Fibroblast of lung (primary cell): ENCODE measurements at places on chromosomes 3 and 15. TPM values are rescaled to one million over a fixed set of nuclear protein-coding genes. Genes with fewer than 3 reads are reported as not detected.
A peak's percentile ranks its signal among the peaks of the same experiment; 100 is the strongest.

Gene ZNF620
- 0.44 and 0.51 TPM in 2 replicates for polyA plus RNA-seq

DNA sequence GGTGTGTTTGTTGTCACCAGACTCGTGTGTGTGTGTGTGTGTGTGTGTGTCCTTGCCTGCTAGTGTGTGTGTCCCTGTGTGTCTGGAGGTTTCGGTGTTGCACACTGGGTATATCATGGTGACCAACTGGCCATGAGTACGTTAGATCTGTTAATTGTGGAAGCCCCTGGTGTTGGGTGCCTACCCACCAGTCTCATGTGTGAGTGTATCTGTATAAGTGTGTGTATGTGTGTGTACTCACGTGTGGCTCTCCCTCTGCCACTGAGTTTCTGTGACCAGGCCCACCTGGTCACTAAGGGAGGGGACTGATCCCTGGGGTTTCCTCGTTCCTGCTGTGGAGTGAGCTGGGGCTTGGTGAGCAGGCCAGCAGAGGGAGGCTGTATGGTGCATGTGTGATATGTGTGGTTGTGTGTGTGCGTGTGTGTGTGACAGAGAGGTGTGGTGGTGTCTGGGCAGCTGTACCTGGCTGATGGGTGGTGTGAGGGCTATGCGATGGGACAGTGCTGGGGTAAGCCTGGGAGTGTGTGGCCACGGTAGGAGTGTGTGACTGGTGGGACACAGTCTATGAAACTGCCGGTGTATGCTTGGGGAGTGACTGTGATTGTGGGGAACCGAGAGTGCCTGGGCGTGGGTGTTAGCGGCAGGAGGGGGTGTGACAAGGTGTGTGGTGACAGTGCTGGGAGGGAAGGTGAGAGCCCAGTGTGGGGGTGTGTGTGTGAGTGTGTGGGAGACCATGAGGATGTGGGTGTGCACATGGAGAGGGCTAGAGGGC lies 1.8 kb downstream of the PRKCD start:
- peak overlapping the region; percentile 88 for H3K4me3 ChIP-seq
- no peak overlapping the region for H3K27ac ChIP-seq
- peaks cover 20% of the 10 kb centered on the region for H3K4me1 ChIP-seq
- H3K27me3 ChIP-seq, result no peaks in the 10 kb centered on the region

DNA sequence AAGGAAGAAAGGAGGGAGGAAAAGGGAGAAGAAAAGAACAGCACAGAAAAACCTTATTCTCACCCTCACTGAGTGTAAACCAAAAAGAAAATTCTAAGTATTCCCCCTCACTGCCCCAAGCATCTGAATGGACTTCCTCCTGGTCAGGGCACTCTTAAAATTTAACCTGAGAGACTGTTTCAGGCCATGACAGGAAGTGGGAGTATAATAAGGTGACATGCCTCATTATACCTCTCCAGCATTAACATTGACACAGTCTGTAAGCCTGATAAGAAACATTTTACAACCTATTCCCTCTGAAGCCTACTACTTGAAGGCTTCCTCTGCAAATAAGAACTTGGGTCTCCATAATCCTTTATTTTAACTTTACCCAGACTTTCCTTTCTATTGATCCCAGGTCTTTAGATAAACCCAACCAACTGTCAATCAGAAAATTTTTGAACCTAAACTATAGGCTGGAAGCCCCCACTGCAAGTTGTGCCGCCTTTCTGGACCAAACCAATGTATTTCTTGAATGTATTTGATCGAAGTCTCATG lies 41.7 kb downstream of the SLCO2A1 start:
- H3K27me3 ChIP-seq, result peaks cover 4% of the 10 kb centered on the region
- no peaks in the 10 kb centered on the region for H3K36me3 ChIP-seq
- no peaks in the 10 kb centered on the region for H3K4me1 ChIP-seq
- no peak overlapping the region for H3K27ac ChIP-seq

DNA sequence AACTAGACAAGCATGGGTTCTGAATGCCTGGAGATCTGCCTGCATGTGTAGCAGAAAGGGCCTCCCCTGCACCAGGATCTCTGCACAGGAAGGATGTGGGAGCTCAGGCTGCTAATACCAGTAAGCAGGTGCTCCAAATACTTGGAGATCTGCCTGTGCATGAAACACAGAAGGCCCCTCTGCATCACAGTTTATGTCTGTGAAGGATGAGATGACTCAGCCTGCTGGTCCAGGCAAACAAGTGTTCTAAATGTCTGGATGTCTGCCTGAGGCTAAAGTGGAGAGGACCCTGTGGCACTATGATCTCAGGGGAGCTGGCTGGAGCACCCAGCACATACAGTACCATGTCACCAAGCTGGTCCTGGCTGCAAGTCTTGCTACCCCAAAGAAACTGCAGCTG lies 678.8 kb downstream of the MCTP2 start:
- no peak overlapping the region for H3K4me3 ChIP-seq
- H3K4me1 ChIP-seq, result no peaks in the 10 kb centered on the region
- H3K27ac ChIP-seq, result no peak overlapping the region
- no peaks in the 10 kb centered on the region for H3K27me3 ChIP-seq
- no peaks in the 10 kb centered on the region for H3K36me3 ChIP-seq

GRCh38 chr3:170476291-170476690 lies 57.6 kb downstream of the CLDN11 start:
- no peak overlapping the region for H3K27ac ChIP-seq
- no peak overlapping the region for H3K4me3 ChIP-seq
- H3K27me3 ChIP-seq, result no peaks in the 10 kb centered on the region

Gene INSYN1
- 0.37 and 0.51 TPM in 2 replicates for polyA plus RNA-seq

DNA sequence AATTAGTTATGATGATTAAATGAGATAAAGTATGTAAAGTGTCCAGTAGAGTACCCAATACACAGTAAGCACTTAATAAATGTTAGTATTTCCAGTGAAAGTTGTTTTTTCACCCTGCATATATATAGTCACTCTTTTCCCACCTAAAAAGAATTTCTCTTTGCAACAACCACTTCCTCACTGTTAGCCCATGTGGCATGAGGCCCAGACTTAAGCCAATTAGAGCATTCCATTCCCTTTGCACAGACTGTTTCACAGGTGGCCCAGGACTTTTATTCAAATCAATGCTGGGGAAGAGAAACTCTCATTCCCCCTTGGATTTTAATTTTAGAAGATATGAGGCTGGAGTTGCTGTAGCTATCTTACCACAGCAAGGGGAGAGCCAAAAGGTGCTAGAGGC lies 3.7 kb downstream of the IFT80 start:
- no peaks in the 10 kb centered on the region for H3K36me3 ChIP-seq
- no peak overlapping the region for H3K4me3 ChIP-seq
- no peaks in the 10 kb centered on the region for H3K4me1 ChIP-seq
- H3K27me3 ChIP-seq, result no peaks in the 10 kb centered on the region
- peak; percentile 61 for DNase-seq
- H3K27ac ChIP-seq, result no peak overlapping the region

GRCh38 chr15:48965972-48966371 lies 2.3 kb upstream of the SHC4 start:
- H3K36me3 ChIP-seq, result no peaks in the 10 kb centered on the region
- H3K27me3 ChIP-seq, result no peaks in the 10 kb centered on the region
- peak; percentile 72 for DNase-seq
- H3K4me1 ChIP-seq, result peaks cover 3% of the 10 kb centered on the region

GRCh38 chr15:72971766-72972165 lies 80.5 kb upstream of the NEO1 start:
- H3K27ac ChIP-seq, result no peak overlapping the region
- peaks cover 4% of the 10 kb centered on the region for H3K4me1 ChIP-seq
- H3K4me3 ChIP-seq, result peak overlapping the region; percentile 29
- H3K36me3 ChIP-seq, result no peaks in the 10 kb centered on the region
- H3K27me3 ChIP-seq, result no peaks in the 10 kb centered on the region
